SK-MEL-5 (cell line): ENCODE measurements at places on chromosomes 11 and 22.
A peak's percentile ranks its signal among the peaks of the same experiment; 100 is the strongest.

DNA sequence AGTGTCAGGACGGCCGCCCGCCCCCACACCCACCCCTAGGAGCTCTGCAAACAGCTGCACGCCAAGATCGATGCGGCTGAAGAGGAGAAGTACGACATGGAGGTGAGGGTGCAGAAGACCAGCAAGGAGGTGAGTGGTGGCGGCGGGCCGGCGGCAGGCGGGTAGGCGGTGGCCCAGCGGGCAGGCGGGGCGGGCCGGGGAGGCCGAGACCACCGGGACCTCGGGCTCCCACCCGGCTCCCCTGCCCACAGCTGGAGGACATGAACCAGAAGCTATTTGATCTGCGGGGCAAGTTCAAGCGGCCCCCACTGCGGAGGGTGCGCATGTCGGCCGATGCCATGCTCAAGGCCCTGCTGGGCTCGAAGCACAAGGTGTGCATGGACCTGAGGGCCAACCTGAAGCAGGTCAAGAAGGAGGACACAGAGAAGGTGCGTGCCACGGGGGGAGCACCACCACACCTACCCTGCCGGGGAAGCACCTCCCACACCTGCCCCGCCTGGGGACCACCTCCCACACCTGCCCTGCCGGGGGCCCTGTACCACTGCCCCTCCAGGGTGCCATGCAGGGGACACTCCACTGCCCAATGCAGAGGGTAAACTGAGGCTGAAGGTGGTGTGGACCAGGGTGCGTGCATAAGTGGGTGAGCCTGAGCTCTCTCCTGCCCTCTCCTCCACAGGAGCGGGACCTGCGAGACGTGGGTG lies 2.1 kb downstream of the TNNI2 start:
- DNase-seq, result no peak

GRCh38 chr11:2092956-2093412 lies 46.2 kb downstream of the IGF2 start:
- DNase-seq, result no peak

DNA sequence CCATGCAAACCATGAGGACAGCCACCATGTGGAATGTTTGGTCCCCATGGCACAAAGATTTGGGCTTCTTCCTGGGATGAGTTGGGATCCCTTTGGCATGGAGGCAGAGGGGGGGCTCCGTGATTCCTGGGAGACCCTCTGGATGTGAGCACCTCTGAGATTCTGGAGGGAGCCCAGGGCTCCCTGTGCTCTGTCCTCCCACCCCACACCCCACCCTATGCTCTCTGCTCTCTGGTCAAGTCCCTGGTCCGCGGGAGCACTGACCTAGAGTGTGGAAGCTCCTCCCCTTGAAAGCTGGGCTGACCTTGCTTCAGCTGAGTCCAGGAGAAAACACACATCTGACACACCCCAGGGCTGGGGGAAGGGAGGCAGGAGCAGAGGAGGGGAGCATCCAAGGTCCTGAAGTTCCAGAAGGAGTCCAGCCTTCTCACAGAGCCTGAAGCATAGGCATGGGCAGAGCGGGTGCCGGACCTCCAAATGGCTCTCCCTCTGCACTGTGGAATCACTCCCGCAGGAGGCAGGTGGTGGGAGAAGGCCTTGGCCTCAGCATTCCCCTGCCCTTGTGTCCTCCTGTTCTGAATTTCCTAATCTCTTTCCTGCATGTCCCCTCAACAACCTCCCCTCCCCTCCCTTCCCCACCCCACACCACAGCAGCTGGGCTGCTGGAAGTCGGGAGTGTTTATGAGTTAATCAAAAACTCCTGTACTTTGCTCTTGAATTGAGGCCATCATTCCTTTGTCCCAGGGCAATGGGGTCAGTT lies 25.7 kb upstream of the OAF start:
- no peak for DNase-seq

DNA sequence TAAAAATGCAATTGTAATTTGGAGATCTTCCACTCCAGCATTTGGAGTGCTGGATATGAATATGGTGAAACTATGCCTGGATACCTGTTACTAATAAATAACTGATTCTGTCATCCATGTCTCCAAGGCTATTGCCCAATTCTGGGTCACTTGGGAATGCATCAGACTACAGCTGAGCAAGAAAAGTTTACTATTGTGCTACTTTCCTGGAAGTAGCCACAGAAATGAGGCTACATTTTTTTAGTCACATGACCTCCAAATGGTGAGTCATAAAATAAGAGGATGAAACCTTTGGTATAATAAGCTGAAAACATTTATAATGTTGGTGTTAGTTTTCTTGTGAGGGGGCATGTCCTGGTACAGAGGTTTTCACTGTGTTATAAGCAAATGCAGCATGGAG lies 44.4 kb downstream of the DCDC1 start:
- peak; percentile 63 for DNase-seq

DNA sequence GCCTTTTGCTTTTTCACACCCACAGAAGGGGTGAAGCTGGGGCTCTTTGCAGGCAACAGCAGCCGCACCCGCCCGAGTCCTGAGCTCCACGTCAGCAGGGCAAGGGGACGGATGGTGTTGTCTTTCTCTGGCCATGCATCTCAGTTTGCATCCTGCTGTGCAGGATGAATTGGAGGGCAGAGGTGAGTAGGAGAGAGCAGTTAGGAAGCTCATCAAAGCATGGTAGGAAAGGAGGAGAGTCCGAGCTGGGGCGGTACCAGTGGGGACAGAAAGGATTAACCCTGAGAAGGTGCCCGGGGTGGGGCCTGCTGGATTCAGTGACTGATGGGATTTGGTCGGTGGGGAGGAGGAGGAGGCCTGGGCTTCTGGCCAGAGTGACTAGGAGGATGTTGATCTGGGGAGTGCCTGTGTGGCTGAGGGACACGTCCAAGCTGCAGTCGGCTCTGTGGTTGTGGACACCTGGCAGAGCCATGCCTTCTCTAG lies 14.6 kb downstream of the FAM83F start:
- DNase-seq, result no peak

GRCh38 chr11:73648571-73649046 lies 2.2 kb downstream of the PLEKHB1 start:
- DNase-seq, result no peak
